Naive thymus-derived CD4-positive, alpha-beta T cell (primary cell): ENCODE measurements at places on chromosomes 4 and X. TPM values are rescaled to one million over a fixed set of nuclear protein-coding genes. Genes with fewer than 3 reads are reported as not detected.
A peak's percentile ranks its signal among the peaks of the same experiment; 100 is the strongest.

- DNase-seq = peak; percentile 32
These were observed 55.0 kb upstream of the PRDM5 start for GRCh38 chr4:120977435-120977997.

Gene PRRG3
- polyA plus RNA-seq = not detected

Gene RWDD4
- polyA plus RNA-seq = 12.6 TPM

GRCh38 chrX:40761762-40762161 lies 26.4 kb upstream of the MED14 start:
- DNase-seq = no peak

DNA sequence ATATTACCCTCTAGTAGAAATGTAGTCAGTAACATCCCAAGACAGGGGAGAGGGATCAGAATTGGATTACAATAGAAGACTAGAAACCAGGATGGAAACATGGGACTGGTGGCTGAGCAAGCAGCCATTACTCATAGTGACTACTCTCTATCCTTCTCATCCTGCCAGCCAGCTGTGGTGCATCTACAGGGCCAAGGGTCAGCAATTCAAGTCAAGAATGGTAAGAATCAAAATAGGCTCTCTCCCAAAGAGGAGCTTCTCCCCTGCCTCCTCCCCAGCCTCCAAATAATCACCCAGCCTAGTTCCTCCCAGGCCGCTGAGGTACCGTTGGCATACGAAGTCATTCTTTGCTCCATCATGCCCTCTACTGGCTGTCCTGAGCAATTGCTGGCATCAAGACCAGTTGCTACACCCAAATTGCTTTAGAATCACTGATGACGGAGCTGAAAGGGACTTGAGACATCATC lies 19.4 kb downstream of the AWAT2 start:
- DNase-seq = no peak

GRCh38 chr4:160675550-160675949 lies 1488.2 kb downstream of the FSTL5 start:
- no peak for DNase-seq

- no peak for DNase-seq
These were observed 69.4 kb downstream of the DCHS2 start for GRCh38 chr4:154422152-154422551.

GRCh38 chr4:142959173-142959572 lies 113.1 kb upstream of the INPP4B start:
- no peak for DNase-seq

GRCh38 chr4:2862528-2862927 lies 18.9 kb downstream of the ADD1 start:
- DNase-seq = no peak

Gene OPRPN
- not detected for polyA plus RNA-seq

DNA sequence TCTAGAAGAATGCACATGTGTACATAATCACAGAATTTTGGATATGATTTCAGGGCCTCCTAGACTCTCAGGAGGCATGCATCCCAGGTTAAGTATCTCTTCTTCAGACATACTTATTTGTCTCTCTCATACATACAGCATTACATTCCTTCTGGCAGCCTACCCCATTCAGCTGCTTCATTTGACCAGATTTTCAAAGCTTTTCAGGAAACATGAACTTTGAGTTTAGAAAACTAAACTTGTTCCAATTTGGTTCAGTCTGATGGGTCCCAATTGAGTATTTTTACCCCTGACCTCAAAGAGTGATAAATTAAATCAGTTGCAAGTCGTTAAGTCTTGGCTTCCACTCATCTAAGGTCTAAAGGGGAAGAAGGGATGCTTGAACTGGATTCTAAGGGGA lies 330.9 kb downstream of the ARHGAP24 start:
- no peak for DNase-seq

- no peak for DNase-seq
These were observed 392.0 kb downstream of the SPRY1 start for GRCh38 chr4:123788577-123788976.

Gene ANXA5
- 91.0 TPM for polyA plus RNA-seq

Gene AKAP14
- polyA plus RNA-seq = not detected

- no peak for DNase-seq
These were observed 111.1 kb downstream of the ZNF330 start for GRCh38 chr4:141331534-141332358.

Gene TRIM60
- polyA plus RNA-seq = not detected

- no peak for DNase-seq
These were observed 104.9 kb upstream of the GIMD1 start for GRCh38 chr4:106473515-106473914.

DNA sequence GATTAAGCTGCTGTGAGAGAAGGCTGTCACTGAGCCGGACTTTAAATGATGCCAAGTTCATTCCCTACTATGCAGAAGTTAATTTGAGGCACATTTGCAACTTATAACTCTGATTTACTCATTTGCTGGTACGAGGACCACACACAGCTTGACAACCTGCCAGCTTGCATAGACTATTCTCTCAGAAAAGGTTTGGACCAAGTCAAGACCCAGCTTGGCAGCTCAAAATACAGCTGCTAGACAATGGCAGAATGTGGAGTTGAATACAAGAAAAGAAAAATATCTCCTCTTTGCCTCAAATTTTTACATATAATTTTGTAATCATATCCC lies 338.9 kb downstream of the DHX15 start:
- no peak for DNase-seq

Gene FLNA
- polyA plus RNA-seq = 96.0 TPM

DNA sequence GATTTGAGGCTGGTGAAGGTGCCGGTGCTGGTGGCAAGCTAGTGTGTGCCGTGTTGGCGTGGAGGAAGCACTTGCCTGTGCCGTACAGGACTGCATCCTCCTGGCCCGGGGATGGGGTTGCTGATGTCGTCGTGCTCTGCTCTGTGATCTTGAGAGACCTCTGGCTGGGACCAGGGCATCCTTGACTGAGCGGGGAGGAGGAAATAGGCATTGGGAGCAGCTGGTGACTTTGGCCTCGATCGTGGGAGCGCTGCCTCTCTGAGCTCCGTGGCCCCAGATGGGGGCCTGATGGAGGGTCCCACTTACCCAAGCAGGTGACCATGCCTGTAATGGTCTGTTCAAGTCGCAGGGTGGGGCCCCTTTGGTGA lies 31.5 kb upstream of the CLCN4 start:
- no peak for DNase-seq

DNA sequence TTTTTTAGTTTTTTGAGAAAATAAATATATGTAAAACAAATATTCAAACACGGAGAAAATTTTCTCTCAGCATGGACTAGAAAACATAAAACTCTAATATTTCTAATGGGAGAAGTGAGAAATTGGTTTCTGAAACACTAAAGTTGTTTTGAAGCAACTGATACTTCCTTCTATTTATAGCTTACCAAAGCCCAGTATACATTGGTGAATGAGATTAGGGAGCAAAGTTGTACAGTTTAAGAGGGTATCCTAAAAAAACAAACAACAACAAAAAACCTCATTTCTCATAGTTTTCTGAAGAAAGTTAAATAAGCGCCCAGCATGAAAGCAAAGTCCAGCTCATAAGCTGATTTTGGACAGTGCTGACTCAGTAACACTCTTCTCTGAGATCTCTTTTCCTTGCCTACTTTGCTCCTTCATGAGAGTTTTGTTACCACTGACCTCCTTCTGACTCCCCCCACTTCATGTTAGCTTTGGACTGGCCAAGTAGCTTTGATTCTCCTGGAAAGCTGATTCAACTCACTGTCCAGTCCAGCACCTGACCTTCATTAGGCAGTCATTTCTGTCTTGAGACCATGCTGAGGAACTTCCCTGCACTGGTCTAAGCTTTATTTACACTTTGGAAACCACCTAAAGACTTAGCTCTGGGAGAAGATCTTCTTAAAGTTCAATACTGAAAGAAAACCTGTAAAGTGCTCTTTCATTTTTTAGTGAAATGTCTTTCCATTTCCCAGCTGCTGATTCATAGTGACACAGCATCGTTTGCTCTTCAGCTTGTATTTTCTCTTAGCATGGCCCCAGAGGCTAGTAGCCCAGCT lies 21.8 kb upstream of the P2RY10 start:
- DNase-seq = no peak

DNA sequence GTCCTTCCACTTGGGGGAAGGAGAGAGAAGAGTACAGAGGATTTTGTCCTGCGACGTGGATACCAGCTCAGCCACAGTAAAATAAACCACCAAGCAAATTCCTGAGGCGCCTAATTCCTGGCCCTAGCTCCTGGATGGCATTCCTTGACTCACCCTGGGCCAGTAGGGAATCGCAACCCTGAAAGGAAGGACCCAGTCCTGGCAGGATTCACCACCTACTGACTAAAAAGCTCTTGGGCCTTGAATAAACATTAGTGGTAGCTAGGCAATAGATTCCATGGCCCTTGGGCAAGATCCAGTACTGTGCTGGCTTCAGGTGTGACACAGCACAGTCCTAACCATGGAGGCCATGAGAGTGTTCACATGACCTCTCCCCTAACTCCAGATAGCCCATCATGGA lies 45.6 kb downstream of the GABRA3 start:
- no peak for DNase-seq

- no peak for DNase-seq
These were observed 3.7 kb downstream of the STATH start for GRCh38 chr4:69999420-69999819.

- DNase-seq = no peak
These were observed 2.9 kb downstream of the ANTXR2 start for GRCh38 chr4:80069837-80070731.

DNA sequence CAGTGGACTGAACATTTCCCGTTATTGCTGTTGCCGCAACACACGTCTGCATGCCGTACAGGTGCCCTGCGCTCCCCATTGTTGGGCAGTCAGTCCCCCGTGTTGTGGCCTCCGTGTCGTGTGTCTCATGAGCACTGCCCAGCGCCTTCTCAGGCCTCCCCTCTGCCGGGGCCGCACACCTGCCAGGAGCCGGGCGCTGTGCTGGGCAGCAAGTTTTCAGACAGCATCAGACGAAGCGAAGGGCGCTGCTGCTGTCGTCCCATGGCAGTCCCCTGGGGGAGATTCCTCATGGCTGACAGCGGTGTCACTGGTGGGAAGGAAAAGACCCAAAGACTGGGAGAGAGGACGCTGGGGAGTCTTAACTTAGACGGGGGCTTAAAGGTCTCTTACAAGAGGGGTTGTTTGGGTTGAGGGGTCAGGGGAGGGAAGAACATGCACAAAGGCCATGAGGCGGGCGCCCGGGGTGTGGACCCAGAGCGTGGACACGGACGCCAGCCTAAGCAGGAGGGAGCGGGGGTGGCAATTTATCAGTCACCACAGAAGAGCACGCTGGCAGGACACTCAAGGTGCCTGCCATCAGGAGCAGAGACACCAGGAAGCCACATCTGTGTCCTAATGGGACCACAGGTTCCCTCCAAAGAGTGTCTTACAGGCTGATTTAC lies 47.3 kb downstream of the RGS12 start:
- no peak for DNase-seq

GRCh38 chr4:111128327-111128726 lies 505.4 kb upstream of the PITX2 start:
- DNase-seq = no peak
